ENCODE measurements at places on chromosomes 16 and 17.

DNA sequence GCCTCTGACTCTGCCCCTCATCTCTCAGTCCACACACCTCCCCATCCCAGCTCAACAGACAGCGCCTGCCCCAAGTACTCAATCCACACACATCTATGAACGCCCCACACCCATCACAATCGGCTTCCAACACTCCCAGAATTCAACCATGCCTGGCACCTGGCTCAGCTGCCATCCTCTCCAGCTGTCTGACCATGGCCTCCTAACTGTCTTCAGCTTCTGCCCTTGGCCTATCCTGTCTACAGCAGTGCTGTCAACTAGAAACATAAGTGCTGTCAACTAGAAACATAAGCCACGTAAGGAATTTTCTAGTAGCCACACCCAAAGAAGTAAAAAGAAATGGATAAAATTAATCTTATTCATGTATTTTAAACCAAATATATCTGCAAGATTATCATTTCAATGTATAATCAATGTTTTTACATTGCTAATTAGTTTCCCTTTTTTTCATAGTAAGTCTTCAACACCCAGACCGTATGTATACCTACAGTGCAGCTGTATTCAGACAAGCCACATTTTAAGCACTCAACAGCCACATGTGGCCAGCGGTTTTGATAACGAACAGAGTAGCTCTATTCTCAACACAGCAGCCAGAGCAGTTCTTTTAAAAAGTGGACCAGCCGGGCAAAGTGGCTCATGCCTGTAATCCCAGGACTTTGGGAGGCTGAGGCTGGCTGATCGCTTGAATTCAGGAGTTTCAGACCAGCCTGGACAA, 48.6 kb upstream of the ZNF423 start:
- no peak for ATAC-seq

DNA sequence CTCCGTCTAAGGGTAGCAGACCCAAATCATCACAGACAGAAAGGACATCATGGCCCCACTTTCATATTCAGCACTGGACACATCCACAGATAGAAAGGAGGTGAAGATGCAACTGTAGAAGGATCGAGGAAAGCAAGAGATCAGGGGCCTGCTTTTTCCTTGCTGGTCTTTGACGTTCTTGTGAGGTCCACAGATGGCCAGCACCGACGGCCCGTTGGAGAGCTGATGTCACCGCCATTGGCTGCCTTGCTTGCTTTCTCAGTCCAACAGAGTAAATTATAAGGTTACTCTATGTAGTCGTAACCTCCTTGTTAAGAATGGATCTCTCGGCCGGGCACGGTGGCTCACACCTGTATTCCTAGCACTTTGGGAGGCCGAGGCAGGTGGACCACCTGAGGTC, 5.1 kb upstream of the RBFOX3 start:
- no peak for ATAC-seq

- peak; percentile 93 for ATAC-seq
Measured at GRCh38 chr16:71894921-71895678, at the start of gene IST1. IST1 (plus strand) TSS chr16:71895531; CDS start chr16:71915641, 20,110 bp downstream.

- no peak for ATAC-seq
Measured at GRCh38 chr17:80220736-80221215, 549 bp downstream of the SLC26A11 start.

DNA sequence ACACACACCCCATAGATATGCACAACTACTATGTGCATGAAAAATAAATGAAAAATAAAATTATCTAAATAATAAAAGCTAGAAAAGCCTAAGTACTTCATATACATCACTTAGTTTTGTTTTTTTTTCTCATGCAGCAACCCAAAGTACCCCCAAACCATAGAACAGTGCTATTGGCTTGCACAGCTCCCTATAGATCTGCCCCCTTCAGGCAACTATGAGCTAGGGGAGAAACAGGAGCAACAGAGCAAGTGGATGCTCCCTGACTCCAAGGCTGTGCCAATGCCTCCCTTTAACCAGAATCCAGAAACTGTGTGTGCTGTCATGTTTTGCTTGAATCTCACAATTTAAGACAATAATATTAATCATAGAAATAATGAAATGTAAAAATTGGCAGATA, 605.5 kb downstream of the TOX3 start:
- ATAC-seq = no peak
